ENCODE measurements at places on chromosomes 2 and 18.

- no peak for DNase-seq
Observed at GRCh38 chr2:98753801-98754200, 22.9 kb upstream of the MGAT4A start.

DNA sequence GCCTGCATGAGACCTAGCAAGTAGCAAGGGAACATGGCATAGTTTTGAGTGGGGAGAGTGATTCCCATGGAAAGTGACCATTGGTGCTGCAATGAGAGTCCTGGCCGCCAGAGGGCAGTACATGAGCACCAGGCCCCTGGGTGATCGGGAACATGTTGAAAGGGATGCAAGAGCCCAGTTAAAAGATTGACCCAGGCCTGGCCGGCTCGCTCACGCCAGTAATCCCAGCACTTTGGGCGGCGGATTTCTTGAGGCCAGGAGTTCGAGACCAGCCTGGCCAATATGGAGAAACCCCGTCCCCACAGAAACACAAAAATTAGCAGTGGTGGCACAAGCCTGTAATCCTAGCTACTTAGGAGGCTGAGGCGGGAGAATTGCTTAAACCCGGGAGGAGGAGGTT, 22.2 kb downstream of the FAP start:
- peak; percentile 91 for DNase-seq

DNA sequence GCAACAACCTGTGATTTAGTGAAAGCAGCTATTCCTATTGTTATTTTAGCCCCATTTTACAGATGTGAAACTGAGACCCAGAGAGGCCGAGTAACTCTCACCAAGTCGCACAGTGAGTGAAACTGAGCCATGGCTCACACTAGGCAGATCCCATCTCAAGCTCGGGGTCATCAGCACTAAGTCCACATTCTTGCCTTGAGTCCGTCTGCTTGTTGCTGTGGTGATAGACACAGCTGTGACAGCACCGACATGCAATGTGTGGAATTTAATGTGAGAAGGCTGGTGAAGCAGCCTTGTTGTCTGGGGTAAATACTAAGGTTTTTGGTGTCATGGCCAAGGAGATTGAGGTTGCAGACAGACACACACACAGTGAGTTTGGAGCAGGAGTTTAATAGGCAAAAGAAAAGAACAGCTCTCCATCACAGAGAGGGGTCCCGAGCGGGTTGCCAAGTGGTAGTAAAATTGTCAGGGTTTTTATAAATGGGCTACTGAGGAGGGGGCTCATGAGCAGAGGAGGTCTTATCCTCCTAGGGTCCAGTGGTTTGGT, 40.2 kb upstream of the GMCL1 start:
- no peak for DNase-seq

DNA sequence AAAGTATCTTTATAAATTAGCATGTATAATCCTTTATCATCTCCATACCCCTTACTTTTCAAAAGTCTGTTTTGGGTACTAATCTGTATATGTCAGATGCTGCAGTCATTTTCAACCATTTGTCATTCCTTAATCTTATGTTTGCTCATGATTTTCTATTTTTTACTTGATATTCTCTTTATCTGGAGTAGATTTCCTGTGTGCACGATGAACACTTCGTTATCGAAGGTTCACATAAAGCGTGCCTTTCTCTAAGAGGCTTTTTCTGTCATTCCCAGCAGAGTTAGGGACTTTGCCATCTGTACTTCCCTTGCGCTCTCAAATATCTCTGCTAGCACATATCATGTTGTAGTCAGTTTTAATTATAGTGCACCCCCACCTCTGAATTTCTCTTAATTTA, 123.2 kb downstream of the BIRC6 start:
- DNase-seq, result no peak

DNA sequence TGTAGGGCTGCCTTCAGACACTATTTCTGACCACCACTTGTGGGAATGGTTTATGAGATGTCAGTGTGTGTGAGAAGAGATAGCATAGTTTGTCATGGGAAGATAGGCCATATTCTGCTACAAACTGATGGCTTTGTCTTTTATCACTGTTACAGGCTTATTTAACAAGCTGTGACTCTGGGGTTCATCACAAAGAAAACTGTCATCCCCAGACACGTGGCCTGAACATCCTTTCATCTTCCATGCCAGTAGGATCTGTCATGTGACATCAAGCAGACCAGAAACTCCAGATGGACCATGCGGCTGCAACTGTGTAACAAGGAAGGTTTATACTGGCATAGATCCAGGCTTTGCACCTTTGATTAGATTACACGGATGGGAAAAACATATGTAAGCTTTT, 128.6 kb upstream of the KCNH7 start:
- no peak for DNase-seq

DNA sequence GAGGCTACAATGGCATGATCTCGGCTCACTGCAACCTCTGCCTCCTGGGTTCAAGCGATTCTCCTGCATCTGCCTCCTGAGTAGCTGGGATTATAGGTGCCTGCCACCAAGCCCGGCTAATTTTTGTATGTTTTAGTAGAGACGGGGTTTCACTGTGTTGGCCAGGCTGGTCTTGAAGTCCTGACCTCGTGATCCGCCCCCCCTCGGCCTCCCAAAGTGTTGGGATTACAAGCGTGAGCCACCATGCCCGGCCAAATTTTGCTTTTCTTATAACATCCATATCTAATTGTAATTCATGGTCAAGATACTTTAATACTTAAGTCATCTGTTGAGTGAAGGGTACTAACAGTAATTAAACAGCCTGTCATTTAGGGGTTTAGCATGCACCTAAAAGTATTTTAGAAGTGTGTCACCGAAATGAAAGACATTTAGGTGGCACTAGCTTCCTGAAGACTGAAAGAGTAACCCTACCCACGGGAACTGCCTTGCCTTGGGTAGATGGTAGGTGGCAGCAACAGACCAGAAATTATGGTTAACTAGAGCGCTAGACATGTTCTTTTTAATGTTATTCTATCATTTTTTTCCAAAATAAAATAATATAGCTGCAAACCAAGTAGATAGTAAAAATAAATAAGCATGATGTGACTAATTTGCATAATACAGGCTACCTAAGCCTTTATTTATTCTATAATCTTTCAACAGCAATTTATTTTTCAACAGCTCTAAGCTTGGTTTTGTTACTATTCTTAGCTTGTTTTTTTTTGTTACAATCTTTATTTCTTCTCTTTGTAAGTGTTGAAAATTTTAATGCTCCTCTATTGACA, 8.6 kb upstream of the ACYP2 start:
- peak; percentile 45 for DNase-seq

- DNase-seq, result peak; percentile 95
Observed at GRCh38 chr2:71277536-71278103, 50.7 kb upstream of the PAIP2B start.

DNA sequence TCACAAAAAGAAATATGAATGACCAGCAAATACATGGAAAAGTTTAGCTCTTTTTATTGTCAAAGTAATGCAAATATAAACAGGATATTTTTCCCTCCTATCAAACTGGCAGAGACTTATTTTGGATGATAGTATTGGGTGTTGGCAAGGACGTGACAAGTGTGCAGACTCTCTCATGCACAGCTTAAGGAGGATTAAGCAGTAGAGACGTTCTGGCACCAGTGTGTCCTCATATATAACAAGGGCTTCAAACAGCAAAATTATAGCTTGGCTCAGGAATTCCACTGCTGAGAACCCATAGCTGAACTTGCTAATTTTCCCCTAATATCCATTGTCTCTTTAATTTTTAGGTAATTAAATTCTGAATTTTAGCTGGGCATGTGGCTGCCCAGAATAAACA, 114.4 kb downstream of the FAM124B start:
- no peak for DNase-seq

DNA sequence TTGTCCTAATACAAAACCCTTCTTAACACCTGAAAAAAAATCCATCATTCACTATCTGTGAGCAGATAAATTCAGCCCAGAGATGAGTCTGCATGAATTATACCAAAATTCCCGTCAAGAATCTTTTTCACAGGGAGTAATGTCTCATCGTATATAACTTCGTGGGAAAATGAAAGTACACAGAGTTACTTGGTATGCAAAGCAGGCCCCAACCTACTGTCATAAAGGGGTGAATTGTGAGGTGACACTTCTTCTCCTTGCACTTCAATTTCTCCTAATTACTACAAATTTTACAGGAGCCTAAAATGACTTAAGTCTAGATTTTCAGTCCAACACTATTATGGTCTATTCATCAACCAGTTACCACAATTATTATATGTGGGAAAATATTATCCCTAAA, 84.6 kb upstream of the CDH20 start:
- DNase-seq, result no peak

DNA sequence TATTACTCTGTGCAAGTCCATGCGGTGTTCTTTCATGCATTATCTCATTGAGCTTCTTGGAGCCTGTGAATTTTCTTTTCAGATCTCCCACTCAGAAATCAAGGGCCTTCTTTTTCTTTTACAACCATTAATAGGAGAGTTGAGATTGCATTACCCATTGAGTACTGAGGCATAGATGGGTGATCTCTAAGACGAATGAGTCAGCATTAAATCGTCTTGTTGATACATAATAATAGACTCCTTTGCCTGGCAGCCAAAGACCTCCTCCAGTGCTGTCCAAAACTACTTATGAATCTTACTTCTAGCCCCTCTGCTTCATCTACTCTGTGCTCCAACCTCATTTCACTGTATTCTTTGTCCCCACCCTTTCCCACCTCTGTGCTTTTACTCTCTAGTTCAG, 180.5 kb downstream of the AGPS start:
- no peak for DNase-seq

GRCh38 chr2:63649829-63650228, 61.1 kb downstream of the MDH1 start:
- DNase-seq, result no peak

DNA sequence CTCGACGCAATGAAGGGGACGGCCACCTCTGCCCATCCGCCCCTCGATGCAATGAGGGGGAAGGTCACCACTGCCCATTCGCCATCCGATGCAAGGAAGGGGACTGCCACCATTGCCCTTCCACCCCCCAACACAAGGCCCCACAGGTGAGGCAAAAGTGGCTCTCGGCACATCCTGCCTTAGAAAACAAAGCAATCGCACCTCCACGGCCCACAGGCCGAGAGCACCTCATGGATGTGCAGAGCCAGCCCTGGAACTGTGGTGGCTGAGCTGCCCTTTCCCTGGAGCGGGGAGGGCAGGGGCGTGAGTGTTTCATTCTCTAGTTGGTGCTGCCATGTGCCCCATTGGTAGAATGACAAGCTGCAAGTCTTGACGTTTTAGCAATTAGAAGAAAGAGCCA, 320.6 kb upstream of the SALL3 start:
- DNase-seq, result no peak

- no peak for DNase-seq
Observed at GRCh38 chr2:172484706-172485105, 57.3 kb downstream of the ITGA6 start.

- DNase-seq, result no peak
Observed at GRCh38 chr2:9639000-9639602, 8.3 kb upstream of the YWHAQ start.

DNA sequence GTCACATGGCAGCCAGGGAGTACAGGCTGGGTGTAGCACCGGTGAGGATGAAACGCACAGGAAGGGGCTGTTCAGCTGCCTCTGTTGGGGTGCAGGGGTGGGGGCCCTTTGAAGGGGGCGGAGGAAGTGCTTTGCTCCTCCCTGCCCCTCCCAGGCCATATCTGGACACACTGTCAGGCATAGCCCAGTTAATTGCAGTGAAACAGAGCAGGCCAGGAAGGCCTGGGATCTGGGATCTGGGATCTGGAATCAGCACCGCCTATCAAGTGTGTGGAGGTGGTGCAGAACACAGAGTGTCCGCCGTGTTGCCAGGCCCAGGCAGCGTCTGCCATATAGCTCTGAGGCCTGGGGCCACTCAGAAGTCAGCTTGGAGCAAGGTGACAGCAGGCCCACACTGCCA, 119.3 kb upstream of the MSH2 start:
- no peak for DNase-seq

DNA sequence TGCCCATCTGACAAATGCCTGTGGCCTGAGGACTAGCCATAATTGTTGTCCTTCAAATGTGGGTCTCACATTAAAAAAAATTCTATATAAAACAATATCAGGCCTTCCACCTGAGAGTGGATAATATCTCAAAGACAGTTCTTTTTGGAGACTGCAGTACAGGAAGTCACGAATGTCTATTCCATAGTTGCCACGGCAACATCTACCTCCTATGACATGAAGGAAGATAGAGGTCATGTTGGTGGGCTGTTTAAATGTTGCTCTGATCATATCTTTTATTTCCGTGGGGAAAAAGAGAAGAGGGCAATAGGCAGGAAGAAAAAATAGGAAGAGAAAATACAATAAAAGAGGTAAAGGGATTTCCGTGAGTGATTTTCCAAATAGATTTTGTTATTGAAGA, 151.8 kb downstream of the ARL6IP6 start:
- no peak for DNase-seq

- no peak for DNase-seq
Observed at GRCh38 chr2:113220970-113221708, 47.4 kb downstream of the PSD4 start.

DNA sequence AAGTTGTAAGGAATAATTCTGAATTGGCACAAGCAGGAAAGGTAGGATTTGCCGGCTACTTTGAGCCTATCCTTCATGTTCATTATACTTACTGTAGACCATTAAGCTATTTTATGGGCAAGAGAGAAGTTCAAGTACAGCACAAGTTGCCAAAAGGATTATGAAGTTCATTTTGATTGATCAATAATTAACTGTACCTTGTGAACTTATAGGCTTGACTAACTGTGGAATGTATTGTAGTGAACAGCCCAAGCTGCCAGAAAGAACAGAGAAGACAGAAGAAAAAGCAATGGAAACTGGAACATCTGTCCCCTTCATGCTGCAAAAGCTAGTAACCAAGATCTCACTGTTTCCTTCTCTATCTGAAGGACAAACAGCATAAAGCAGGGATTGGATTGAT, 810.1 kb upstream of the ZEB2 start:
- no peak for DNase-seq

GRCh38 chr2:41187376-41188122, 735.7 kb upstream of the SLC8A1 start:
- no peak for DNase-seq

- DNase-seq, result no peak
Observed at GRCh38 chr2:159209341-159210306, 76.9 kb downstream of the WDSUB1 start.

GRCh38 chr2:191946471-191947182, 99.7 kb upstream of the CAVIN2 start:
- DNase-seq, result peak; percentile 44

DNA sequence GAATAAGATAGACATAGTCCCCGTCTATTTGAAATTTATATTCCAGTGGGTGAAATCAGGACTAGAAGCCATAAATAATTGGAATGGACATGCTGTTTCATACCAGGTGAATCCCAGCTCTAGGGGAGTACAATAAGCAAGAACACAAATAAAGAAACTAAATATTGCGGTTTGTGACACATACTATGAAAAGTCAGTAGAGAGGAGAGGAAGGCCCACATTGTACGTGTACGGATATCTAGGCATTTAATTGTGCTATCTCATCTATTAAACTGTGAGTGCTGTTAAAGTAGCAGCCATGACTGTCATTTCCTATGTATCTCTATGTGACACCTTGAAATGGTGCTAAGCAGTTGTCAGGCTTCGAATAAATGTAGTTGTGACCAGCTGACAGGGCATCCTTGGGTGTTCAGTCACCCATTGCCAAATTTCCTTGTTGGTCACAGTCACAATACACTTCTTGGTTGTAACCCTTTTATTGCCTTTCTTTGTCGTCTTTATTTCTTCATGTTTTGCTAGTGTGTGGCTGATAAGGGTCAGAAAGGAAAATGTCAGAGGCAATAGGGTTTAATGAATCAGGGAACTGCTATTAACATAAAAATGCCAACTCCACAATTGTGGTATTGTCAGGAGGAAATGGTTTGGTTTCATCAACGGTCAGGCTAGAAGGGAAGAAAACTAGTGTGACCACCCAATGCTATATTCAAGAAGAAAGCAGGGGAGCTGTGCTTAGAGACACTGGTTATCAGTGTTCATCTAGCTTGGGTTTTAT, 31.5 kb downstream of the CPO start:
- DNase-seq, result peak; percentile 8

Measured in inflammatory macrophage treated with lipopolysaccharide for 1 hour (primary cell).